ENCODE measurements at places on chromosomes 4 and X.

GRCh38 chrX:148538582-148538981 is 38.2 kb downstream of the AFF2 start:
- DNase-seq, result no peak

GRCh38 chr4:106628586-106629267 is 260.1 kb upstream of the GIMD1 start:
- no peak for DNase-seq

GRCh38 chrX:143664302-143664701 is 28.4 kb upstream of the SLITRK4 start:
- DNase-seq, result no peak

GRCh38 chrX:41180194-41180908 is 95.1 kb downstream of the USP9X start:
- DNase-seq, result no peak

- DNase-seq, result no peak
Measured at GRCh38 chr4:186810613-186811150, 87.0 kb upstream of the FAT1 start.

GRCh38 chrX:91079342-91080114 is 355.1 kb upstream of the PABPC5 start:
- no peak for DNase-seq

- no peak for DNase-seq
Measured at GRCh38 chr4:94416335-94416734, 35.4 kb upstream of the PDLIM5 start.

DNA sequence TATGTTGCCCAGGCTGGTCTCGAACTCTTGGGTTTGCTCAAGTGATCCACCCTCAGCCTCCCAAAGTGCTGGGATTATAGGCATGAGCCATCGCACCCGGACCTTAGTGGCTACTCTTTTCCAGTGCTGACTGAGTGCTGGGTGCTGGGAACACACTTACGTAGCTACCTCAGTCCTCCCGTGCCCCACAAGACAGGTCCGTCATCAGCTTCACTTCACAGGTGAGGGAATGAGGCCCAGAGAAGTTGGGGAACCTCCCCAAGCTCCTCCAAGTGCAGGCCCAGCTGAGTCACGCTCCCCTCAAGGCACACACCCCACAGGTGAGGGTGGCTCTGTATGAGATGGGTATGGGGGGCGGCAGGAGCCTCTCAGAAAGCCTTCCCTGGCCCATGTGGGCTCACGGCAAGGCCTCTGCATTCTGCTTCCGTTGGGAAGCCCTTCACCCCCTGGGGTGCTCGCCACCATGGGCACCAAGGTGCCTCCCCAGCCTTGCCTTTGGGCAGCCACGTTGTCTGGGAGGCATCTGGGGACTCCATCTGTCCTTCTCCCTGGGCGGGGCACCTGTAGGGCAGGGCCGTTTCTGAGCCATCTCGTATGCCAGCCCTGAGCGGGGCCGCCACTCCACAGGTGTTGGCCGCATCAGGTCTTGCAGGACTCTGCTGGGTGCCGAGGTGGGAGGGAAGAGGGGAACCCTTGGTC is 28.4 kb downstream of the NSG1 start:
- DNase-seq, result no peak

DNA sequence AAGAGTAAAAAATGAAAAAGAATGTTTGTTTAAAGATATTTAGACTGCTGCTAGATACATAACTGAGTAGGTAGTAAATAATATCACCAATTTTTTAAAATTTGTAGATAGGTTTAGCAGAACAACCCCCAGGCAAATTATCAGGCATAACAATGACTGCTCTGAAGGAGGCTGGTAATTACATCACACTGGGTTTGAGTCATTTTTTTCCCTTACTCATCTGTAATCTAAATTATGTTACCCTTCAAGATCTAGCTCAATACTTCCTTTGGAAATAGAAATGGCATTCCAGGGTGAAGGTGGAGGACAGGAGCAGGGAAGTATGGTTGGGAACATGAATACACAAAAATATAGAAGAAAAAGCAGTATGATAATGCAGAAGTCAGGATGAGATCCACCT is 431.6 kb upstream of the MAOA start:
- DNase-seq, result no peak

DNA sequence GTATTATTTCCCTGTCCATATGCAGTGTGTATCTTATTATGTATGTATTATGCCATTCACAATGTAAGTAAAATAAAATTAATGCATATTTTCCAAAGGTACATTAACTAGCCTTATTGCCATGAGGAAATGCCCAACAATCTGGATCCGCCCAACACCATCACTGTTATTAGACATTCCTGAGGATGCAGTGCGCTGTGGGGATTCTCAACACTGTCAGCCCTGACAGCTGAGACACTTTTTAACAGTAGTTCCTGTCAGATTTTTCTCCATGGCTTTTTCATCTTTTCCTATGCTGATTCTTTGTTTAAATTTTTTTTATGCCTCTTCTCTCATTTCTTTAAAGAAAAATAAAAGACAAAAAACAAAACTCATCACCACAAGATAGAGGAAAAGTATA is 1632.9 kb upstream of the PABPC4L start:
- DNase-seq, result no peak

DNA sequence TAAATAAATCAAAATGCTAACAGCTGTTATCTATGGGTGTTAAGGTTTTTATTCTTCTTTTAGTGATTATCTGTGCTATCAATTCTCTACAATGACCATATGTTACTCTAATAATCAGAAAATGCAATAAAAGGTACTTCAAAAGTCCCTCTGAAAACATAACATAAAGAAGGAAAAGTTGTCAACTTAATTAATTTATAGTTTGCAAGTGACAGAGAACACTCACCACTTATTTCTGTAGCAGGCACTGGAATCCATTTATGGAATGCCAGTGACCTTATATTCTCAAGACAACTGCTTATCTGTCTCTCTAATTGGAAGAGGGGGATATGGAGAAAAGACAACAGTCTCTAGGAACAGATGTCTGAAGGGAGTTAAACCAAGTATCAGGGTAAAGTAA is 25.6 kb upstream of the PLS3 start:
- DNase-seq, result no peak

Data from DMS79 (cell line).